Caco-2 (cell line): ENCODE measurements at places on chromosomes 5 and 9. TPM values are rescaled to one million over a fixed set of nuclear protein-coding genes. Genes with fewer than 3 reads are reported as not detected.

Gene GFI1B
- 0.79 and 1.3 TPM in 2 replicates for total RNA-seq

DNA sequence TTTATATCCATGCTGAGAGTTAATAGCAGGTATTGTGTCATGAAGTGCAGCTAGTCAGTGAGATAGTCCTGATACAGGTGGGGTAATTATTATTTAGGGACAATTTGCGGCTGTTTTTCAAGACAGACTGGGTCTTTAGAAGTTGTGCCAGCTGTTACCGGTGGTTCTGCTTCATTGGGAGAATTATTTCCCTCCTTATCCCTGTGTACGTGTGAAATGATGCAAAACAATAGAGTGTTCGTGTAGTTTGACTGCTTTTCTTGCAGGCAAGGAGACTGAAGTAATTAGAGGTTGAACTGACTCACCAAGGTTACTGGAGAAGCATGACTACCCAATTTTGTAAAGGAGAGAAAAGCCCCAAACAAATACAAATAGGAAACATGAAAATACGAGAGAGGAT lies 101.7 kb downstream of the ARRDC3 start:
- H3K27me3 ChIP-seq: no peaks in the 10 kb centered on the region
- no peak overlapping the region for H3K4me3 ChIP-seq
- H3K27ac ChIP-seq: peak overlapping the region; percentile 79

- no peak overlapping the region for H3K4me3 ChIP-seq
- no peaks in the 10 kb centered on the region for H3K27me3 ChIP-seq
- peaks cover 49% of the 10 kb centered on the region for H3K4me1 ChIP-seq
- H3K27ac ChIP-seq: peak overlapping the region; percentile 87
- no peak for DNase-seq
These were observed 5.7 kb downstream of the RAPGEF1 start for GRCh38 chr9:131734165-131734610.

- no peaks in the 10 kb centered on the region for H3K4me1 ChIP-seq
- DNase-seq: no peak
- no peaks in the 10 kb centered on the region for H3K27me3 ChIP-seq
- H3K27ac ChIP-seq: peak overlapping the region; percentile 58
These were observed 24.2 kb downstream of the PCDHGC5 start for GRCh38 chr5:141512911-141513626.

DNA sequence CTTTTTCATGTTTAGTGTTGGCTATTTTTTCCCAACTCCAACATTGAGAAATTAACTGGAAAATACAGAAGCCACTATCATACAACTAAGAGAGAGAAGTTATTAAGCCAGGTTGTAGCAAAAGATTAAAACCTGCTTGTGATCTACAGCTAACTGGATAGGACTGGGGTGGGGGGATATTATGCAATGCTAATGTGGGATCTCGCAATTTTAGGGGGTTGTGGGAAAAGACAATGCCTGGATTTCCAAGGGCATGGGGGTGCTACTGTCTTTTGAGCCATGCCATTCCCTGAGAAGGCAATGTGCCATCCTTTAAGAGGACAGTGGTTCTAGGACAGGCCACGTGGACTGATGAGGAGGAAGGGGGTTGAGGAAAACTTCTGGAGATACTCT lies 46.5 kb downstream of the MARCHF3 start:
- no peak overlapping the region for H3K27ac ChIP-seq
- no peak overlapping the region for H3K4me3 ChIP-seq
- no peaks in the 10 kb centered on the region; the same call in 1 of the 2 replicates for H3K27me3 ChIP-seq
- DNase-seq: no peak

- peaks cover 38% of the 10 kb centered on the region for H3K4me1 ChIP-seq
- H3K36me3 ChIP-seq: no peaks in the 10 kb centered on the region
- no peak for DNase-seq
- H3K4me3 ChIP-seq: no peak overlapping the region
These were observed 102.3 kb upstream of the LARP1 start for GRCh38 chr5:154652746-154653417.
